ENCODE measurements at places on chromosomes 2 and 18. TPM values are rescaled to one million over a fixed set of nuclear protein-coding genes. Genes with fewer than 3 reads are reported as not detected.

Gene ANKRD30BL
- 0.22 TPM for polyA plus RNA-seq

Gene LAMA1
- polyA plus RNA-seq, result not detected

Gene RNF125
- 2.8 TPM for polyA plus RNA-seq

Gene CXCR2
- 0.09 TPM for polyA plus RNA-seq

Gene RTP5
- polyA plus RNA-seq, result not detected

Gene LIMS4
- polyA plus RNA-seq, result 0.17 TPM

Gene STARD6
- not detected for polyA plus RNA-seq

Gene EVX2
- polyA plus RNA-seq, result not detected

Gene LYG2
- polyA plus RNA-seq, result 0.51 TPM

Gene CENPA
- 66.3 TPM for polyA plus RNA-seq

Gene CLHC1
- polyA plus RNA-seq, result 4.5 TPM

Gene CYS1
- polyA plus RNA-seq, result 0.96 TPM

Gene TUBB8B
- not detected for polyA plus RNA-seq

Gene UCN
- polyA plus RNA-seq, result 2.1 TPM

Gene CCDC141
- polyA plus RNA-seq, result 3.1 TPM

Gene CCDC85A
- polyA plus RNA-seq, result not detected

Gene SKOR2
- polyA plus RNA-seq, result not detected

Gene EGR4
- polyA plus RNA-seq, result not detected

Gene HOXD12
- not detected for polyA plus RNA-seq

Gene PLEK
- 239 TPM for polyA plus RNA-seq

Measured in GM12878 (cell line).